Glutamatergic neuron (in vitro differentiated cells): ENCODE measurements at places on chromosomes 2 and 18.

- no peak for DNase-seq
Measured at GRCh38 chr2:163469561-163469962, 266.2 kb downstream of the FIGN start.

- no peak for DNase-seq
Measured at GRCh38 chr2:61450144-61450543, 20.7 kb downstream of the USP34 start.

DNA sequence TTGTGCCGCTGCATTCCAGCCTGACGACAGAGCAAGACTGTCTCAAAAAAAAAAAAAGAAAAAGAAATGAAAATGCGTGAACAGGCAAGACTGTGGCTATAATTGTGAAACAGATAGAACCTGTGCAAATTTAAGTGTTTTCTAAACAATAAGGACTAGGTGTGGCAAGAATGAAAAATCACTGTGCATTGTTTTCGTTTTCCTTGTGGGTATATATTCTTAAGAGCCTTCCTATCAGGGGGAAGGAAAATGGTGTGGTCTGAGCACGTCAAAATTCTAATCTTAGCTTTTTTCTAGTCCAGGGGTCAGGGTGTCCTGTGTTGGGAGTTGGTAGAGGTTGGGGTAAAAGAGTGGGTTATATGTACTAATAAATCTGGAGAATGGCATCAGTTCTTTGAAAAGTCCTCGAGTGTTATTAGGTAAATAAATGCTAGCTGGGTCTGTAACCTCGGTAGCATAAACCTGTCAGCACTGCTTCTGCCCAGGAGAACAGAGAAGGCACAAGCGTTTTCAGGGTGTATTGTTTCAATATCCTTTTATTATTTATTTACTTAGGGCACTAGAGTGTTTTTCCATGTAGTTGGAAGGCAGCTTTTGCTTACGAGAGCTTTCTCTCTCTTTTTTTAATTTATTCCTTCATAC lies 11.6 kb downstream of the ATP6V1C2 start:
- no peak for DNase-seq

DNA sequence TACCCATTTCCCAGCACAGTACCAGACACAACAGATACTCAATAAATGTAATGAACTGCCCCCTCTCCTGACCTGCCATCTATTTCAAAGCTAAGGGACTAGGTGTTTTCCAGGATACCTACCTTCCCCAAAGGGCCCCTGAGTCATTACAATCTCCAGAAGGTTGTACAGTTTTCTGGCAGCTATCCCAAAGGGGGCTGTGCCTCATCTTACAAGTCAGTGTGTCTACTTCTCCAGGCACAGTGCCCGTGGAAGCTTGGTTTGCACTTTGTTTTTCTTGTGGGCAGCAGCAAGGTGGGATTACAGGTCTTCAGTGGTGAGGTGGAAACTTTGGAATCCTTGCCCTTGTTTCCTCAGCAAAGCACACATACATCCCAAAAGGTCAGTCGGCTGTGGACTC lies 62.8 kb upstream of the CYP26B1 start:
- no peak for DNase-seq

DNA sequence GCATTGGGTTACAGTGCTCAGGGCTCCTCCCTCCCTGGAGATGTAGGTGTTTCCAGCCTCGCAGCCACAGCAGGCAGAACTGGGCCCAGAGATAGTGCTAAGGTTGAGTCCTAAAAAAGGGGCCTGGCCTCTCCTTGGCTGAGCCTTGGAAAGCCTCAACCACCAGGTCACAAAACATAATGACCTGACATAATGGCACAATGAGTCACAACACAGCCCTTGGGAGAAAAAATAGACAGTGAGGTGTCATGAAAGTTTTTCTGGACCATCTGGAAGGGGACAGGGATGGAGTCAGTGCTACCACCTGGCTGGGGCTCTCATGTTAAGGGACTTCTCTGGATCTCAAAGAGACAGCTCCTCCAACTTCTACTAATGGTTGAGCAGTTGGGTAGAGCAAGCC lies 92.4 kb upstream of the LCLAT1 start:
- no peak for DNase-seq

GRCh38 chr2:195548198-195548940 lies 108.7 kb upstream of the SLC39A10 start:
- DNase-seq, result no peak

DNA sequence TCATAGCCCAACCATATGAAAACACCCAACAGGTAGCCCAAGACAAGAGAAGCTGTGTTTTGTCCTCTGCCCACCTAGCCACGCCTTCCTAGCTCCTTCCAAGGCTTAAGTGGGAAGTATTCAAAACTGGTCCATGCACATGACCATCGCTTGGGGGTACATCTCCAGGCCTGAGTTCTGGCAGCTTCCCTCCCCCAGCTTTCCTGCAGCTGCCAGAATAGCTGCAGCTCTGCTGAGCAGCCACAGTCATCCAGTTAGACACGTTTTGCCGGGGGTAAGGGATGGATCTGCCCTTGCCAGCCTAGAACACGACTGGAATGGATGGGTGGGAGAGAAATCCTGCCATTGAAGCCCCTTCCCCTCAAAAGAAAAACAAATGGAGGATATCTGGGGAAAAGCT lies 166.8 kb downstream of the NRP2 start:
- DNase-seq, result no peak

- peak; percentile 86 for DNase-seq
Measured at GRCh38 chr2:136118819-136119716, 1.1 kb upstream of the CXCR4 start.

DNA sequence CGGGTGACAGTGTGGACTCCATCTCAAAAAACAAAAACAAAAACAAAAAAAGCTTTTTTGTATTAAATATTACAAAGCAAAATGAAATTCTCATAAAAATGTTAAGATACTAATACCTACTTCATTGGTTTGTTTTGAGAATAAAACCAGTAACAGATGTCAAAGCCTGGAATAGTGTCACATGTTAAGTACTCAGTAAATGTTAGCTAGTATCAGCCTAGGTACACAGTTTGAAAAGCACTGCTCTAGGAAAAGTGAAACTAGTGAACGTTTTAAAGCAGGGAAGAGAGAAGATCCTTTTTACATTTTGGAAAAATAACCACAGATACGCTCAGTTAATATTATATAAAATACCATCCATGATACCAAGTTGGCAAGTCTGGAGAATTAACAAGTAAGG lies 37.1 kb upstream of the ADAM17 start:
- DNase-seq, result no peak

- DNase-seq, result no peak
Measured at GRCh38 chr2:134586326-134586965, 132.4 kb downstream of the TMEM163 start.

DNA sequence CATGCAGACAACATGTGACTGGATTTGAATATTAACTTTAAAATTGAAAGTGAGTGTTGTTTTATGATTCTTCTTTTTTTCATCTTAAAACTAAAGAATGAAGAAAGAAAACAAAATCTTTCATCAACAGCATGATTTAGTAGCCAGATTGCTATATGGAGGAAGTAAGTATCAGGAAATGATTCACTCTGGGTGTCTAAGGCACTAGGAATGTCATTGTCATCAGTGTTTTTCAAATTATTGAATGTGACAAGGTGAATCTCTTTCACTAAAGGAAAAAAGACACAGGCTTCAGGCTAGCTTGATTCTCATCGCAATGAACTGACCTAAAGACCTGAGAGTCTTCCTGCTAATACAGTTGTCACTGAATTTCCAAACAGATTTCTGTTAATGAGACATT lies 430.1 kb downstream of the FBXO15 start:
- DNase-seq, result no peak

GRCh38 chr2:235068701-235069100 lies 116.9 kb downstream of the SH3BP4 start:
- no peak for DNase-seq

DNA sequence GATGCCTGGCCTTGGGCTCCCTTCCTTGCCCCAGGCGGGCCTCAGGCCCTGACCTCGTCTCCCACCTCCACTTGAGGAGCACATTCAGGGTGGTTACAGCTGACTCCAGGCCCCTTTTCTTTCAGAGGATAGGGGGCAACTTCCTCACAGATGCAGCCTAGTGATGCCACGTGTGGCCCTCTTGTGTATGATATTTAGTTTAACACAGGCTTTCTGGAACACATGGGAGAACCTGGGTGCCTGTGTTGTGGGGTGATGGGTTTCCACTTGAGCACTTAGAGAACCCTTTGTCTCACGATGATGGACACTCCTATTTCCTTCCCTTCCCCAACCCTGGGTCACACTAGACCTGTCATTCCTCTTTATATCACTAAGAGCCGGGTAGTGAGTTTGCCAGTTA lies 6.8 kb upstream of the KCNS3 start:
- no peak for DNase-seq

DNA sequence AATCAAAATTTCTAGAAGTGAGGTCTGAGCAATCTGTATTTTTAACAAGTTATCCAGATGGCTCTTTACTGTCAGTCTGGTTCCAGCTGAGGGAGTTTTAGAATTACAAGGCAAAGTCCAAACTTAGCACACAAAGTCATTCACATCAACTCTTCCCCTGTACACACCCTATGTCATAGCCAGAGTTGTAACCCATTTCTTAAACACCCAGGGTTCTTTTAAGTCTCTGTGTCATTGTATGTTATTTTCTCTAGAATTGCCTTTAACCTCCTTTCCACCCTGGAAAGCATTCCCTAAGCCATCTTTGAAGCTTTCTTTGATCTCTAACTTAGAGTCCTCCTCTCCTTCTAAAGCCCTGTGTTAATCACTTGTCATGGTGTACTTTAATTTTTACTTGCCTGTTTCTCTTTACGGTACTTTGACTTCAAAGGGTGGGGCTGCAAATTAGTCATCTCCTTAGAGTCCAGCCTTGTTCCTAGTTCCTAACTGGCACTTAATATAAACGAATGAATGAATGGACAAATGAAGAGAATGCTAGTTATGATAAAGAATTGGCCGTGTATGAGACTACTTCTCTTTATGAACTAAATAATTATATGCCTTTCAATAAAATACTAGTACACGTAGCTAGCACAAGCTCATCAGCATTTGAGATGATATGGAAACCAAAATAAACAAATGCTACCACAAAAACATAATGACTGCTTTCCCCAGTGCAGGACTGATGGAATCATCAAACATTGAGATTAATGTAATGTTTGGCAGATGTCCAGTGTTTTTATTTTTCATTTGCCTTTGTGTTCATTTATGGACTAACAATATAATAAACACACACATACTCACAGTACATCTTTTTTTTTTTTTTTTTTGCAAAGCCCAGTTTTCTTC lies 11.9 kb upstream of the ACTR3 start:
- DNase-seq, result no peak

- no peak for DNase-seq
Measured at GRCh38 chr2:151637271-151637781, 97.0 kb downstream of the NEB start.

- no peak for DNase-seq
Measured at GRCh38 chr2:240309214-240309613, 126.2 kb upstream of the GPC1 start.

- no peak for DNase-seq
Measured at GRCh38 chr18:70446063-70446462, 157.2 kb downstream of the SOCS6 start.

DNA sequence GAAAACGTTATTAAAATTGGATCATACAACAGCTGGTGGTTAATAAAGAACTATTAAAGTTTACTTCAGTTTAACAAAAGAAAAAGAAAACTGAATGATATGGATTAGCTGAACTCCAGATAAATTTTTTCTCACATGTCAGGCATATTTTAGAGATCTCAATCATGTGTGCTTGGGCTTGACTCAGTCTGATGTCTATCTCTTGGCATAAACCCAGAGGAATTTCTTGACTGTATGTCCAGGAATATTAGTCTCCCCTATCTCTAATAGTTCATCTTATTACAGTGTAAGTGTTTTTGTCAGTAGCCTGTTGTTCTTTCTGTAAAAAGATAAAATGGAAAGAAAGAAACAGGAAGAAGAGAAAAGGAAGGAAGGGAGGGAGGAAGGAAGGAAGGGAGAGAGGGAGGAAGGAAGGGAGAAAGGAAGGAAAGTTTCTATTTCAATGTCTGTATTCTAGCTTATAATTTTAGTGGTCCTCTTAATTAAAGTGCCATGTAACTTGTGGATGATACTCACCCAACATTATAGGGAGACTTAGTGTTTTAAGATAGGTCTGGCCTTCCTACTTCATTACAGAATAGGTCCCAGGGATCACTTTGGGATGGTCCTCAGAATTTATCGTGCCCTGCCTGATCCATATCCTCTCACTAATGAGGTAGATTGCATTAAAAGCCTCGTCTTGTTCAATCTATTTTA lies 99.7 kb upstream of the UGP2 start:
- no peak for DNase-seq

- no peak for DNase-seq
Measured at GRCh38 chr2:147679191-147679954, 165.5 kb upstream of the ACVR2A start.

DNA sequence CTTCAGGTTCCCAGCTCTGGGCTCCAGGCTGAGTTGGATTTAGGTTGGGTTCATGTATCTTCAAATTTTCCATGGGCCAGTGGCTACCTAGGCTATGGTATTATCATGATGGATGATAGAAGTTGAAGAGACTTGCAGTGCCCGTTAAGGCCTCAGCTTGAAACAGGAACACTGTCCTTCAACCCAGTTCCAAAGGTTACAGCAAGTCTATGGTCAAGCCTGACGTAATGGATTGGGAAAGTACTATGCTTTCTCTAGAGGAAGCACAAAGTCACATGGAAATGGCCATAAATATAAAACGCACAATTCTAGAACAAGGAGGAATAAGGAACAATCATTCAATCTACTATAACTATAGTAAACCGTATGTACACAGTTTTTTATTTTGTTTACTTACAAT lies 593.2 kb downstream of the ZEB2 start:
- no peak for DNase-seq

DNA sequence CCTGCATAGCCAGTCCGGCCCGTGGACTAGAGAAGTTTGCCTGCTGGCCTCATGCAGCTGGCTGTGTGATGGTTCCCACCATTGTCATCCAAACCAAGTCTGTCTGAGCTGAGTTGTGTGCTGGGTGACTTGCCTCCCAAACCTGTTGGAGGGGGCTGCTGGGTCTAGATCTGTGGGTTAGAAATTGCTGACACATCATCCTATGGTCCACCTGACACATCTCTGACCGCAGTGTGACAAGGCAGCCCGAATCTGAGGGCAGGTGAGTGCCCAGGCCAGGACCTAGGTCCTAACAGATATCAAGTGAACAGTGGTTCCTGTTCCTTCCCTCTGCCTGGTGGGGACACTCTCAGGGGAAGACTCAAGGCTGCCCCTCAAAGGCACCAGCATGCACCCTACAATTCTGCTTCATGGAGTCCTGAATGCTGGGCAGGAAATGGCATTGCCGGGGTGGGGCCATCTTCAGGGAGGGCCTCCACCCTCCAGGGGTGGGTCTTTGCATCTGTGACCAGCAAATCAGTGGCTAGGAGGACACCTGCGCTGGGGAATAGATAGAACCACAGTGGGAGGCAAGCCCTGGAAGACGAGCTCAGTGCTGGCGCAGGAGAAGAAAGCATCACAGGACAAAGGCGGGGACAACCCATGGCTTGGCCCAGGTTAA lies 117.9 kb upstream of the ID2 start:
- no peak for DNase-seq

- no peak for DNase-seq
Measured at GRCh38 chr2:120347396-120348060, 1.6 kb downstream of the INHBB start.

GRCh38 chr18:13440277-13441248 lies 222.0 kb downstream of the LDLRAD4 start:
- DNase-seq, result no peak

- DNase-seq, result no peak
Measured at GRCh38 chr18:58578321-58578720, 50.6 kb downstream of the ALPK2 start.

GRCh38 chr18:75317703-75318102 lies 107.1 kb downstream of the TSHZ1 start:
- DNase-seq, result no peak
